ENCODE measurements at places on chromosomes 7 and 10.

DNA sequence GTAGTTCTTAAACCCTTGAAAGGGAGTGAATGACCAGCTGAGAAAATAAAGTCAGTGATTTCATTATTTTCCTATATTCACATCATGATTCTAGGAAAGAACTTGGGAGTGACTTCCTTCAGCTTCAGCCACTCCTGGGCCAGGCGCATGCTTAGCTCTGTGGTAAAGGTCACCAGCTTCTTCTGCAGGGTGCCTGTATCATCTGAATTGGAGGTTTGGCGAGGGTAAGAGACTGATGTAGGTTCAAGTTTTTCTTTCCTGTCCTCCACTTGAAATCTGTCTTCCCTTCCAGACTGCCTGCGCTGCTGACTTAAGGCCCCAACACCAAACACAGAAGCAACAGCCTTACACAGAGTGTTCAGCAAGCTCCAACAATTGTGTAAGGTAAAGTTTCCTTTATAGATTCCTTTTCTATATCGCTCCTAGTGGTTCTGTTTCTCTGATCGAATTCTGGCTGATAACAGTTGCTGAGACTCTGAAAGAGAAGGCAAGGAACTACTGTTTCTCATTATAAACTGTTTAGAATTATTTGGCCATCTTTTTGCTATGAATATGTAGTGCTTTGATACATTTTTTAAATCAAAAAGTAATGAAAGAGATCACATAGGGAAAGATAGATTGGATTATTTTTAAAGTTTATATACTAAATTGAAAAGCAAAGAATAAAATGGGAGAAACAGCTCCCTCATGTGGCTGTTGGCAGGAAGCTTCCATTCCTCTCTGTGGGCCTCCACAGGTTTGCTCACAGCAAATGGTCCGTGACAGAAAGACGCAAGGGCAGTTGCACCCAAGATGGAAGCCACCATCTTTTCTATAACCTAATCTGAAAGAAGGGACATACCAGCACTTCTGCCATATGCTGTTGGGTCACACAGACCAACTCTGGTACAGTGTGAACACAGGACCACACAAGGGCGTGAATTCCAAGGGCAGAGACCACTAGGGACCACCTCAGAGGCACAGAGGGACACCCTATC lies 14.0 kb downstream of the GATAD1 start:
- no peak for DNase-seq

DNA sequence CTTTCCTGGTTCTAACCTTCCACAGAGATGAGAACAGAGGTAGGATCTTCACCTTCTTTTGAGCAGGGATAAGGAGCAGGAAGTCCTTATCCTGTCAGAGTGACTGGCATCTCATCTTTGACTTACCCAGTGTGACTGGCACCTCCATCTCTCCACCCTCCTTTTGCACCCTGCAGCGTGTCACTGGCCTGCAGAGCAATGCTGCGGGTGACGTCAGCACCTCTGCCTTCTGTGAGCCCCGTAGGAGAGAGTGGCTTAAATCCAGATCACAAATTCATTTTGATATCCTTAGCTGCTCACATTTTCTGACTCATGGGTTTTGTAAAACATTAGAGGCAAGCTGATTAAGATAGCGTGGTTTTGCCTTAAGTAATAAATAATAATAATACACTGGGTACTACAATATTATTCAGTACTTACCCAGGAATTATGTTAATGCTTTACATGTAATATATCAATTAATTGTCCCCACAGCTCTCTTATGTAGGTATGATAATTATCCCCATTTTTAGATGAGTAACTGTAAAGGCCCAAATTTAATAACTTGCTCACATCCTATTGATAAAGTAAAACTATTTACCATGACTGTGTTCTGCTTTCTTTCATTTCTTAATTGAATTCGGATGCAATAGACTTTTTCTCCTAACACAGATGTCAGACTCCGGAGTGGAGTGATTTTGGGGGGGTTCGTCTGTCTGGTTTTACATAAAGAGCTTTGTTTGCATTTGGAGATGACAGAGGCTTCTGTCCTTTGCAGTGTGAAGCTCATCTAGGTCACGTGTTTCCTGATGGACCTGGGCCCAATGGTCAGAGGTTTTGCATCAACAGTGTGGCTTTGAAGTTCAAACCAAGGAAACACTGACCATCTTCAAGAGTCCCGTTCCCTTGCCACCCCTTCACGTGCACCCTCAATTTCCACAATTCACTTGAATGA lies 24.9 kb downstream of the MSRB2 start:
- no peak for DNase-seq

DNA sequence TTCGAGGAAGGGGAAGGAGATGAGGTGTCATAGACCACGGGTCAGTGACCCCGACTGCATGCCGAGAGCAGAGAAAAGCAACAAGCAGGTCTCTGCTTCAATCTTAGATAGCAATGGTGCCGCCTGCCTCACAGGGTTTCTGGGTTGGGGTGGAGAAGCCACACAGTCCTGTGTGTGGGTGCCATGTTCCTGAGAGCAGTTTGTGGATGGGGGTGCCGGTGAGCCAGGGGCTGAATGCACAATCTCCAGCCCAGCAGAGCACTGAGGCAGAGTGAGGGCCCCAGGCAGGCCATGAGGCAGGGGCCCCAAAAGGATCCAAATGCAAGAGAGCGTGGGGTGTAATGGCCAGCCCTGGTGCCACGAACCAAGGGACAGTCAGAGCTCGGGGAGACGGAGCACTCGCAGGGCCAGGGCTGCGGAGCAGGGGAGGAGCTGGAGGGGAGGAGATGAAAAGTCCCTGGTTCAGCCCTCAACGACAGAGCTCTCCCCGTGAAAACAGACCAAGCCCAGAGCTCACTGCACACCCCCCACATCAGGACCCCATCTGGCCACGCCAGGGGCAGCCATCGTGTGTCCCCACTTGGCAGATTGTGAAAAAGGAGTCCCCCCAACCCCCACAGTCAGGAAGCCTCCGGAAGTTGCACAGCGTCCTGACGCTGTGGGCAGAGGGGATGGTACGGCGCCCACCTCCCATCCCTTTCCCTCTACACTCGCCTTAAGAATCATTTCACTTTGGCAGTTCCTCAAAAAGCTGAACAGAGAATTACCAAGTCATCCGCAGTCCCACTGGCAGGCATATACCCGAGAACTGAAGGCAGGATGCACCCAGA lies 19.9 kb downstream of the WDR86 start:
- no peak for DNase-seq

- DNase-seq, result no peak
These were observed 210.7 kb downstream of the SKAP2 start for GRCh38 chr7:26653430-26654399.

- no peak for DNase-seq
These were observed 19.4 kb downstream of the MAGI2 start for GRCh38 chr7:79434098-79434497.

GRCh38 chr10:71504570-71504969 lies 107.8 kb downstream of the CDH23 start:
- DNase-seq, result no peak

- no peak for DNase-seq
These were observed 1.3 kb downstream of the TYSND1 start for GRCh38 chr10:70145166-70145665.

- DNase-seq, result no peak
These were observed 123.8 kb downstream of the ADRA2A start for GRCh38 chr10:111200505-111201186.

GRCh38 chr7:98771519-98771918 lies 98.3 kb downstream of the TMEM130 start:
- DNase-seq, result no peak

DNA sequence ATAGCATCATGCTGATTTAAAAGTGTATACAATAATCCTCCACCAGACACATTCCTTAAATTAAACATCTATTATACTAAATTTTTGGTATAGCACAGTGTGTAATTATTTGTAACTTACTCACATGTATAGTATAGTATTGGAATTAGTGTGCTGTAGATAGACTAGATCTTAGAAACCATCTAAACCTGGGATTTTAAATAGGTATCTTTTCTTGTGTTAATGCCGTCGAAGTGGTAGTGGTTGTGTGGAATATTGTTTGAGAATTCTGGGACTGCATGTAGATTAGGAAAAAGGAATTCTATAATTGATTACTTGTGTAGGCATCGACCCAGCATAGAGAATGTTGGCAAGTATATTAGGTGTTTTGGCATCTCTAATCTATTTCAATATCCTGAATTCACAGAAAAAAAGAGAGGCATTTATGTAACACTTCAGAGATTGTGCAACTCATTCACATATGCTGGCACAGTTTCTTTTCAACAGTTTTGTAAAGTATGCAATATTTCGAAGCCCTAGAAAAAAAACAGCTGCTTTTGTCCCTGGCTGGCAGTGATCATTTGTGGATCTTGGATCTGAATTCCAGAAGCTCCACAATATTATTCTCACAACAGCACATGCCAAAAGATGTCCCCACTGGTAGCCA lies 145.5 kb upstream of the AGR3 start:
- no peak for DNase-seq

DNA sequence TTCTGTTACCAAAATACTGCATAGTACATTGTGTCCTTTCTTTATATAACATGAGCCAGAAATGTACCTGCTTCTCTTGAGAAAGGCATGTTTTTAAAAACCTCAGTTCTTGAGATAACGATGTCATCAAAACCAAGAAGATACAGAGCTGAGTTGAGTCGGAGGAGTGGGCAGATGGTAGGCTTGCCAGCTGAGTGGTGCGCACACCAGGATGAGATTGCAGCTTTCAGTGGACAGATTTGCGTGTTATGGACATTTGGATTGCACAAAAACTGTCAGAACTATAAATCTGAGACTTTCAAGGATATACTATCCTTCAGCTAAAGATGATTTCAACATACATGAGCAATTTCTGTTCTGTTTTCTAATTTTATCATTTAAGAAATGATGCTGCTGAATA lies 25.0 kb downstream of the PRKAR2B start:
- no peak for DNase-seq

DNA sequence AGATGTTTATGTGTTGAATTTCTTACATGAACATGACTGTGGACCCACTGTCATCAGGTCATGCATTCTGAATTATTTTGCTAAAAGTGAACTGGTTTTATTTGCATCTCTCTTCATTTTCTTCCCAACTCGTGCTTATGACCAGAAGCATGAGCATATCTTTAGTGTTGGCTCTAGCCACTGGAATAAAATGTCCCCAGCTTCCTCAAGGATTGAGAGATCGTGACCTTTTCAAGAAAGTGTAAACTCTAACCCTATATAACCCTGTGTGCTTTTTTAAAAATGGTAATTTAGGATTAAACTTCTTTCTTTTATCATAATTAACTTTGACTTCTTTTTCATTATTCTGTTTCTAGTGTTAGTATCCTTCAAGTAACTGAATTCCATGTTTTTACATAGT lies 55.5 kb downstream of the VTI1A start:
- DNase-seq, result no peak

DNA sequence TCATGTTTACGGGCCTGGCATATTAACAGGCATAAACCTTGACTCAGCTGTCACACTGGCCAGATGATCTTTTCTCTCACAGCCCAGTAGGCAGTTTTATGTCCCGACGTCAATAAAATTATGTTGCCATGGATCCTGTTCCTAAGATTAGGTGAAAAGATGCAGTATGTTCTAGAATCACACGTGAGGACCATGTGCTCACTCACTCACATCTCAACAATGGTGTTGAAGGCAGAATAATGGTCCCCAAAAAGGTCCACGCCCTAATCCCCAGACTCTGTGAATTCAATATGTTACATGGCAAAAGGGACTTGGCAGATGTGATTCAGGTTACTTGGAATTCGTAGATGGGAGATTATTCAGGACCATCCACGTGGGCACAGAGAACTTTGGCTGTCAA lies 3.5 kb downstream of the DOCK1 start:
- DNase-seq, result no peak

DNA sequence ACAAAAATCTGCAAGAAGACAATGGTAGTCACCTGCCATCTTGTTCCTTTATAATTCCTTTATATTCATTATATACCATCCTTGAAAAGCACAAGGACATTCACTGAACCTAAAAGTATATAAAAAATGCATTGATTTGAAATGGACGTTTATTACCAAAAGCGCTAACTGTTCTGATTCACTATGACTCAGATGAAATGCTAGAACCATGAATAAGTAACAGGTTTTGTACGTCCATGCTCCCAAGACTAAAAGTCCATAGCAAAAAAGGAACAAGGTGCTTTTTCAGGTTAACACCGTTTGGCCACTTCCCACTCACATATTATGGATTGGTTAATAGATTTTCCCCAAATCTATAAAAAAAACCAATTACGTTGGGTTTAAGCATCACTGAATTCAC lies 109.4 kb downstream of the PPP1R17 start:
- no peak for DNase-seq

DNA sequence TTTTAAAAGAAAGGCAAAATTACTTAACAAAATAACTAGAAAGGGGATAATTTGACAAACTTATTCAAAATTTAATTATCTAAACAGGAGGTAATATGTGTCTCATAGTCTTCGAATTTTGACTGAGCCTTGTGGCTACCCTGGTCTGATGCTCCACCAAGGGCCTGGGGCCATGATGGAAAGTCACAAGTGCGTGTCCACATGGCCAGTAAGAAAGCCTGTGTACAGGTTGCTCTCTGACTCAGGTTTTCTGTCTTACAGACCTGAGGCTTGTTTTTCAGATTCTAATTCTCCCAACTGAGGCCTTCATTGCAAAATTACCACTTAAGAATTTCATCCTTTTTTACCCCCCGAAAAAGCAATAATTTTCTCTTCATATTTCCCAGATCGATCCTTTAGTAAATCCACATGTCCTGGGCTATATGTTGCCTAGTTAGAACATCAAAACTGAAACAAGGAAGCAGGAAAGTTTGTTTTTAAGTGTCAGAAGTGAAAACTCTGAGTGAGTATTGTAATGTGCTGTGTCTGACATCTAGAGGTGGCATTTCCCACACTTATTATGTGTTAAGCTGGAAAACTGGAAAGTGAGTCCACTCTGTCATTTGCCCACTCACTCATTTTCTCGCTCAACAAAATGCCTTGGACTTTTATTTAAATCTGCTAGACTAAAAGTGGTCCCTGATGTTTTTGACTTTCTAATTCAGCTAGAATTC lies 10.0 kb downstream of the CYP3A43 start:
- DNase-seq, result no peak

- no peak for DNase-seq
These were observed 377.6 kb downstream of the POM121L12 start for GRCh38 chr7:53413021-53413420.

- DNase-seq, result no peak
These were observed 28.1 kb upstream of the LRRC4 start for GRCh38 chr7:128059143-128059988.

DNA sequence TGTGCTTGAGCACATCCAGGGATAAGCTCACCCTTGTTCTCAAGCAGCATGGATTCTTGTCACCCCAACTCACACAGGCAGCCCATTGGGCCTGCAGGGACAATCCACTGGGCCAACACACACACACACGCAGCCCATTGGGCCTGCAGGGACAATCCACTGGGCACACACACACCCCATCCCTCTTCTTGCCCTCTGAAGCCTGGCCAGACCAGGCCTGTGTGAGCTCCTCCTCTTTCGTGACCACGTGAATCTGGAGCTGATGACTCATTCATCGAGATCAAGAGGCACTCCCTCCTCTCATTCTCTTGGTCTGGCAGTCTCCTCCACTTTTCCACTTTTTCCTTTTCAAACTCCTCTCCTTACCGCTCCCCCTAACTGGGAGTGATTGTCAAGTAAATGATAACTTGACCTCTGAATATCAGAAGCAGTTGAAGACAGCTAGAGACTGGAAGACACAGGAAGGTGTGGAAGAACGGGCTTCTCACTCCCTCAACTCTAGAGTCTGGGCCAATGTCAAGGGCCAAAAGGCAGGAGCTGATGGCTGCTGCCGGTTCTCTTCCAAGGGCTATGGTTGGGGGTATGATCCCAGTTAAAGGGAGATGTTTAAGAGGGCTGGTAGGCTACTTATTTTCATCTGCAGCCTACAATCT lies 89.7 kb downstream of the HIPK2 start:
- no peak for DNase-seq

- DNase-seq, result no peak
These were observed 30.4 kb downstream of the LAMB4 start for GRCh38 chr7:108099713-108100112.

Data from activated CD4-positive, alpha-beta T cell treated with anti-CD3 and anti-CD28 coated beads for 24 hours (primary cell).